ENCODE measurements at places on chromosomes 6 and 20.

GRCh38 chr6:145498425-145498824 is 236.9 kb downstream of the EPM2A start:
- DNase-seq, result no peak

DNA sequence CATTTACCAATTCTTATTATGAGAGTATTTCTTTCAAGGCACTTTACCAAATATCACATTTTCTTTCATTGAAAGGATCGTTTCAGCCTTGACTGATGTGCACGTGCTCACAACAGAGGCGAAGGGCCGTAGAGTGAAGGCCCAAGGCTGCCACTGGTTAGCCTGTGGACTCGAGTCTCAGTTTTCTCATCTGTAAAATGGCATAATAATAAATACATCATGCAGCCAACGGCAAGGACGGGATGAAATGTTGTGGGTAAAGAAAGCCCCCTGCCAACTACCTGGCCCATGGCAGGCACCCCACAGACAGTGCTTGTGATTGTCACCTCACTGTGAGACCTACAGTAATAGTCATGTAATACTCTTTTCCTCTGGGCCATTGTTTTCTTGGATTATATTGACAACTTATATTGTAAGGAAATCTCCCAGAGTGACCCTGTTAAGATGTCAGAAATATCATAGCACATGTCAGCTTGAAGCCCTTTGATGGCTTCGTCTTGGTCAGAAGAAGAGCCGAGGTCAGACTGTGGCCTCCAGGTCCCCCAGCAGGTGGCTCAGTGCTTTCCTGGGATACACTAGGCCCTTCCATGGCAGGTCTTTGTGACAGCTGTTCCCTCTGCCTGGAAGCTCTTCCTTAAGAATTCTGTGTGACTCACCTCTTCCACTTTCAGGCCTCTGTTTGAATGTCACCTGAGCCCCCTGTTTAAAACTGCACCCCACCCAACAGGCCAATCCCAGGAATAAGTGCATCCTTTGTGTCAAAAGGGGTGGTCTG is 36.3 kb downstream of the FAM50B start:
- DNase-seq, result no peak

GRCh38 chr6:127794405-127794804 is 106.5 kb downstream of the THEMIS start:
- no peak for DNase-seq

- no peak for DNase-seq
Measured at GRCh38 chr6:87745966-87746721, 44.1 kb upstream of the AKIRIN2 start.

DNA sequence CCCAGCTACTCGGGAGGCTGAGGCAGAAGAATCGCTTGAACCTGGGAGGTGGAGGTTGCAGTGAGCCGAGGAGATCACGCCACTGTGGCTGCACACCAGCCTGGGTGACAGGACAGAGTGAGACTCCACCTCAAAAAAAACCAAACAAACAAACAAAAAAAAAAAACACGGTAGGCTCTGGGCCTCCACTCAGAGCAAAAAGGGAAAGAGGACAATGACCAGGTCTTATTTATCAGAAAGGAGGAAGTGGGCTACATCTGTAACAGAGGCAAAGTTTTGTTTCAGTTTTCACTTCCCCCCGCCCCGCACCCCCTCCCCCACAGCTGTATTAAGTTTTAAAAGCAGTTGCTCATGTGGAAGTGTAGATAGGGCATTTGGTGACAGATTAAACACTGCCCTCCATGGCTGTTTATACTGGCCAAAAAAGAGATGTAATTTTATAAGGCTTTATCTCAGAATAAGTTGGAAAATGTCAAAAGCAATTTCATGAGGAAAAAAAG is 114.6 kb downstream of the RCAN2 start:
- DNase-seq, result no peak

DNA sequence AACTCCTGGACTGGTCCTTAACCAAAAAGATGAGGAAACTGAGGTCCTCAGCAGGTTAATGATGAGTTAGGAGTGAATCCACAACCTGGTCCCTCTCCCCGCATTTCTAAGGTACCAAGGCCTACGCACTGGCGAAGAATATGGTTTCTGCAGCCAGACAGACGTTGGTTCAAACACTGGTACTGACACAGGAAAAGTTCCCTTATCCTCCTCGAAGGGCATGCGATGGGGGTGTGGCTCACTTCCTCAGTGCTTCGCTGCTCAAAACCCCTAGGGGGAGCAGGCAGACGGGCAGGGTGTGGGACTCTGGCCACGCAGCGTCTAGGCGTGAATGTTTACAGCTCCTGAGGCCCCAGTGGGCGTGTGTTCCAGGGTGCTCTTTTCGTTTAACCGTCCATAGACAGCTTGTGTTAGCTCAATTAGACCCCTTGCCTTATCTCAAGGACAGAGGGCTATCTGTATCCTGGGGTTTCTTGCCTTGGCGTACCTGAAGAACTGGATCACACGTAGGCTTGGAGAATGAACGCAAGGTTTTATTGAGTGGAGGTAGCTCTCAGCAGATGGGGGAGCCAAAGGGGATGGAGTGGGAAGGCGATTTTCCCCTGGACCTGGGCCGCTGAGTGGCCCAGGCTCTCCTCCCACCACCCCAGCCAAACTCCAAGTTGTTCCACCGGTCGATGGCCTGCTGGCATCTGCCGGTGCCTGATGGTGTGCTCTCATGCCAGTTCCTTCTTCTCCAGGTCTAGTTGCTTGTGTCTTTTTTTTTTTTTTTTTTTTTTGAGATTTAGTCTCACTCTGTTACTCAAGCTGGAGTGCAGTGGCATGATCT is 31.8 kb upstream of the PTPN1 start:
- no peak for DNase-seq

GRCh38 chr6:7267466-7268091 is 45.4 kb downstream of the SSR1 start:
- no peak for DNase-seq

- no peak for DNase-seq
Measured at GRCh38 chr6:135606392-135606791, 108.9 kb upstream of the AHI1 start.

DNA sequence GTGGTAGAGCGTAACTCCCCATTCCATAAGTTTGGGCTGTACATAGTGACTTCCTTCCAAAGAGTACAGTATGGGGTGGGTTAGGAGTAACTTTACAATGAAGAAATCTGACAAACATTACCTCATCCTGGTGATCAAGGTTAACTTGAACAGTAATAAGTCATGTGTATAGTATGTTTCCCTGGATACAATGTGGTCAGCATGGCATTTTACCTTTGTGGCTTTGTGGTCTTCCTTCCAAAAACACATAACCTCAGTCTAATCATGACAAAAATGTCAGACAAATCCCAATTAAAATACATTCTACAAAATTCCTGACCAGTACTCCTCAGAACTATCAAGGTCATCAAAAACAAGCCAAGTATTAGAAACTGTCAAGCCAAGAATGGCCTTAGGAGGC is 225.1 kb downstream of the UBE3D start:
- DNase-seq, result no peak

- DNase-seq, result no peak
Measured at GRCh38 chr6:161613711-161614110, 339.9 kb upstream of the AGPAT4 start.

DNA sequence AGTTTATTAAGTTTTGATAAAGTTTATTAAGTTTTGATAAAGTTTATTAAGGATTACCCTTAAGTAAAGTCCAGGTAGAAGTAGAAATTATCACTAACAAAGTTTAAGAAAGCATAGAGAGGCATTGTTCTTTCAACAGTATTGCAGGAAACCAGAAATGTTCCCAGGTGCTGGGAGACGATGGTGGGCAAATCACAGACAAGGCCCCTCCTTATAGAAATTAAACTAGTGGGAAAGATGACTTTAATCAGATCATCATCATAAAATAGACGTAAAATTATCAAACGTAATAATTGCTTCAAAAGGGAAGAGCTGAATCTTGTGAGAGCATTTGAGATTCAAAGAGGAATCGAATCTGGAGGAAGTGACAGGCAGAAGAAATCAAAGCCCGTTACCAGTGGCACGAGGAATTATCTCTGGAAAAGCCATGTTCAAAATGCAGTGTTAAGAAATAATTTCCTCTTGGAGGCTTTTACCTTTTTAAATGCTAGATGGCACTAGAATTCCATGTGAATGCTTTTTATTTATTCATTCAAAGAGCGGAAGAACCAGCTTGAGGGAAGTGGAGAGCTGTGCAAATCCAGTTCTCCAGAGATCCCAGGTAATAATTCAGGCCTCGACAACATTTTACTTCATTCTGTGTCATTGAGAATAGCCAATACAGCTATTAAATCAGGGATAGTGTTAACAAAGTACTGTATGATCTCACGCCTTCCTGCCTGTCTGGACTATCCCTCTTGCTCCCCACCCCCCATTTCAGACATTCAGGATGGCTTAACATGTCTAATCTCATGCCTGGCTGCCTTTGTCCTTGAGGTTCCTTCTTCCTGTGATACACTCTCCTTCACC is 1.0 kb upstream of the APMAP start:
- no peak for DNase-seq

DNA sequence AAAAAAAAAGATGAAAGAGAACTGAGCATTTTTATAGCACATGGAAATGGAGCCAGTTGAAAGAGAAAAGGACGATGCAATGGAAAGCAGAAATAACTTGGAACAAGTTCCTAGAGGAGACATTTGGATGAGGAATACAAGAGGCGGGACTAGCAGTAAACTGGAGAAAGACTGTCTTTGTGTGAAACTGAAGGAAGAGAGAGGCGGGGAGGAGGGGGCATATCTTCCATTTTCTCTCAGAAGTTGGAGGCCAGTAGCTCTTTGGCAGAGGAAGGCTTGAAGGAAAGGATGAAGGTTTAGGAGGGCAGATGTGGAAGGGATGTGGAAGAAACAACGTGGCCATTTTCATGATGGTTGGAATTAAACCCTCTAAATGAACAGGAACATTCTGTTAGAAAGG is 33.0 kb upstream of the ADGRF1 start:
- DNase-seq, result no peak

- DNase-seq, result peak; percentile 70
Measured at GRCh38 chr20:50302341-50303057, 111.9 kb downstream of the CEBPB start.
